ENCODE measurements at places on chromosomes 1 and 21.

DNA sequence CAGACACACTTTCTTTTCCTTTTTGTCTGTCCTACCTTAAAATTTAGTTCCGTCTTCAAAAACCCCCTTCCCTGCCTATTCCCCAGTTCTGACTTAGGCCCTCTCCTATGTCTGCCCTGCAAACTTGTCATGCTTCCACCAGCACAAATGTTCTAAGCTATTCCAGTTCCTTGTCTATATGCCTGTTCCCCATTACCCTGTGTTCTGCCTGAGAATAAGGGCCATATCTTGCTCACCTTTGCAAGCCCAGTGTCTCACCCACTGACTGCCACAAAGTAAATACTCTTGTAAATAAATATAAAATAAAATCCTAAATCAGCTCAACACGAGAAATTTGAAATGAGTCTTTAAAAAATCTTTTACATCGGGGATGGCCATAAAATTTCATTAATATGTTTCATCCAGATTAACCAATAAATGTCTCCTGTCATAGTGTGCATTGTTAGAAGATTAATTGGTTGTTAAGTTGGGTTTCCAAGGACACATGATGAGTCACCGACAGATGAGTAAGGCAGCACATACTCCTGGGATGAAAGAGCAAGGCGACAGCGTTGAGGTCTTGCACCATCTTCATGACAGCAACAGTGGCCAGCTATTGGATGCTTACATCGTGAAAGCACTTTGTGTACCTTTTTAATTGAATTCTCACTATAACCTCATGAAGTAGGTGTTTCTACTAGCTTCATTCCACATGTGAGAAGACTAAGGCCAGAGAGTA lies 92.6 kb upstream of the NGF start:
- no peak for DNase-seq

- DNase-seq, result peak; percentile 24
These were observed at the start of gene SPATC1L for GRCh38 chr21:46183910-46184624. SPATC1L (minus strand) TSS chr21:46184459; CDS start chr21:46182816, 1,643 bp downstream.

- no peak for DNase-seq
These were observed 171.8 kb downstream of the GABPA start for GRCh38 chr21:25906587-25906986.

DNA sequence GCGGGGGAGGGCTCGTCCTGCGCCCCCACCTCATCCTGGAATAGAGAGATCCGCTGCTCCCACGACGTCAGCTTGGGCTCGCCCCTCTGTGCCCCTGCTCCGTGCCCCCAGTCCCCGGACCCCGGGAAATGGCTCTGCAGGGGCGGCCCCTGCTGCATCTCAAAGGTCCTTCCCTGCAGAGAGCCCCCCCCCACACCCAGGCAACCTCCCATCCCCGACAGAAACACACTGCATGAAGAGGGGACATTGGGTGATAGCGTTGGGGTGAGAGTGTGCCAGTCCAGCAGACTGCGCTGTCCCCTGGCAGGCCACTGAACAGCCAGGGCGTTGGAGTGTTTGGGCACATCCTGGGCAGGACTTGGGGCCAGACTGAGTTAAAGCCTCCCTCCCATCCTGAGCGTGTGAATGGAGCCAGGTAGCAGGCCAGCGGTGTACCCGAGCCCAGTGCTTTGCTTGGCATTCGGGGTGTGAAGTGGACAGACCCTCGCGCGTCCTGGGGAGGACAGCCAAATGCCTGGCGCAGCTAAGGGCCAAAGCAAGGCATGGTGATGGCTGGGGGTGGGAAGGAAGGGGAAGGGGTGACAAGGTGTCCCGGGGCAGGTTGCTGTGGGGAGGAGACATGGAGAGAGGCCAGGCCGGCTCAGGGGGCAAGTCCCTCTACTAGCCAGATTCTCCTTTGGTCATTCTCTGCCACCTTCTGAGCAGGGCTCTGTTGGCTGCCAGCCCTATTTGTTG lies 633 bp upstream of the ETNK2 start:
- no peak for DNase-seq

- no peak for DNase-seq
These were observed 48.4 kb downstream of the CAPZB start for GRCh38 chr1:19436716-19437476.

DNA sequence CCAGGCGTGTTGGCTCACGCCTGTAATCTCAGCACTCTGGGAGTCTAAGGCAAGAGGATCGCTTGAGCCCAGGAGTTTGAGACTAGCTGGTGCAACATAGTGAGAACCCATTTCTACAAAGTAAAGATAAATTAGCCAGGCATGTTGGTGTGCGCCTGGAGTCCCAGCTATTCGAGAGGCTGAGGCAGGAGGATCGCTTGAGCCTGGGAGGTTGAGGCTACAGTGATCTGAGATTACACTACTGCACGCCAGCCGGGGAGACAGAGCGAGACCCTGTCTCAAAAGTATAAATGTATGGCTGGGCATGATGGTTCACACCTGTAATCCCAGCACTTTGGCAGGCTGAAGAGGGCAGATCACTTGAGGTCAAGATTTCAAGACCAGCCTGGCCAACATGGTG lies 51.5 kb upstream of the LBR start:
- no peak for DNase-seq

GRCh38 chr1:234743791-234744611 lies 134.0 kb upstream of the IRF2BP2 start:
- no peak for DNase-seq

DNA sequence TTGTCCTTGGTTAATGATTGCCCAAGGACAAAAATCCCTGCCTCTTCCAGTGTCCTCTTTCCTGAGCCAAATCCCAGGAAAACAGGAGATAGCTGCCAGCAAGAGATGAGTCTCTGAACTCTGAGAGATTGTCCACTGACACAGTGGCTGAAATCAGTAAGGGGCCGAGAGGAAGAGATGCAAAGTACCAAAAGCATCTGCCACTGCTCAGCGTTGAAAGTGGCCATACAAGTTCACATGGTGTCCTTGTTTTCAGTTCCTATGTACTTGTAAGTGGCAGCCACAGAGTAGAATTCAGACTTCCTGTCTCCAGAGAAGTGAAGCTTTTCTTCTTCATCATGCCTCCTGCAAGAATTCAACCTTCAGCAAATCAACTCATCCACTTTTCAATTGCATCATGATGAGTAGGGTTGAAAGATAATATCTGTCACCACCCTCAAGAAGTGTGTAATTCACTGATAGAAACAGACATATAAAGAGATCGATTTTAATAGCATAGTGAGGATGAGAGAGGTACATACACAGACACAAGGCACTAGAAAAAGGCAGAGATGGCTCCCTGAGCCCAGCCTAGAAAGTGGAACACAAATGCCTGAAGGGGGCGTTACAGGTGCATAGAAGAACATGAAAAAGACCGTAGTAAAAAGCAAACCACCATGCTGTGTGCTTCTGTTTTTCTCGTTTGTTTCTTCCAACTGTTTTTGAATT lies 185.8 kb downstream of the MRPL39 start:
- DNase-seq, result peak; percentile 59

- DNase-seq, result no peak
These were observed 49.4 kb upstream of the GPR153 start for GRCh38 chr1:6310116-6310848.

DNA sequence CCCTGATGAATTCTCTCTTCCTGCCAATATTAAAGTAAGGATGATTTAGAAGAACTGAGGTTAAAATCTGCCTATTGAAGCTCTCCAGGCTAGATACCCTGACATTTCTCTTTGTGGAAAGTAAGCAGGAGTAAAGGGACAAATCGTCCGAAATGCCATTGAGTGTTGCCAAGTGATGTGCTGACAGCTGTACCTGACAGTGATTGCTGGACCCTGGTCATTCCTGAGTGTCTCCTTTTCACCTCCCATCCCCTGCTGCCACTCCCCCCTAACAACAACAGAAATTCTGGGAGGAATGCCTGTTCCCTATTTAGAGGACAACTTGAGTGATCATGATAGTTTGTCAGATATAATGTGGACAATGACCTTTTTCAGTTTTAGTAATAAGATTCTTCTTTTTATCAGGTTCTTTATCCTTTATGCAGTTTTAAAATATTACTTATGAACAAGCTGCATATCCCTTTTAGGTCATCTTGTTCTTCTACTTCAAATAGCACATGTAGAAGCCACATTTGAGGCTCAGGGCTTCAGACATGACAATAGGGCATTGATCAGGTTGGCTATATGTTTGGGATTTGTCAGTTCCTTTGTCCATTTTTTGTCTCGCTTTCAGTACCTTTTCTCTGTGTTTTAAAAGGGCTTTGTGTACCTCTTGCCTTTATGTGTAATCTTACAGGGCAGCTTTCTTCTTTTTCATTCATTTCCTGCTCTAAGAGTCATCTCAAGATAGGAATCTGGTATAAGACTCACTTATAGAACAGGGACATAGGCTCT lies 56.0 kb downstream of the ITSN1 start:
- DNase-seq, result no peak

GRCh38 chr1:1282998-1283397 lies 2.8 kb downstream of the SCNN1D start:
- DNase-seq, result no peak

DNA sequence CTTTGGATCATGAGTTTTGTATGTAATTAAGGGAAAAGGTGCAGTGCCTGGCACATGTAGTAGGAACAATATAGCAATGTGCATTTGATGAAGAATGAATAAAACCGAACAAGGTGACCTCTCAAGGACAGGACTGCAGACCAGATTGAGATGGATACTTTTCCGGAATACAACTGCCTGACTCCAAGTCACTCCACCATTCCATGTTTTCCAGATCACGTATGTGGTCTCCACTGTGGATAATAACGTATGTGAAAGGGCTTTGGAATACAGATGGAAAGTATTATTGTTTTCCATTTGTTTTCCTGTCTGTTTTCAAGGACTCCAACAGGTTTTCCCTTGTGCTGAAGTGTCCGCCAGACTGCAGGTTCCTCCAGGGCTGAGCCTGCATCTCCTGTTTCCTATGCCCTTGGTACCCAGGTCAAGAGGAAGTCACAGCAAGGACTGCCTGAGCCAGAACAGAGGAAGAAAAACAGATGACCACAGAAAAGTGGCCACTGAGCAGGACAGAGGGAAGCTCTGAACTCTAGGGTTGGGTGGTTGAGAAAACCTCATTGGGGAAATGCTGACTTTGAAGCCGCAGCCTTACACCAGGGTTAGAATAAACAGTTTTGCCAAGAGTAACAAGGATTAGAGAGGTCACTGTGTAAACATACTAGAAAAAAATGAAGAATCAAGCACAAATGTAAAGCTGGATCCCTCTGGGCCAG lies 4.0 kb downstream of the CFAP45 start:
- DNase-seq, result no peak

DNA sequence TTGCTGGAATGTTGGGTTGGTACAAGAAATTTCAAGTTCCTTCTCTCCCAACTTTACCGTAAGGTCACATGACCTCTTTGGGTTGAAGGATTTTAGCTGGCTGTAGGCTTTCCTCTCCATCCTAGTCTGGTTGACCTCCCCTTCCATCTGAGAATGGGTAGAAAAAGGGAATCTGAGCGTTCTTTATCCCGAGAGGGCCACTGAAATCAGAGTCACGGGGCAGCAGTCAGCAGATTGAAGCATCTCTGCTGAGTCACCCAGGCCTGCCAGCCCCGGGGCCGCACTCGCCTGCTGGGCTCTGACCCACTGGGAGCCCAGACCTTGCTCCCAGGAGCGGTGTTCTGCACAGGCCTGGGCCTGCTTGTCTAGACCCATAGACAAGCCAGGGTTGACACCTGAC lies 31.0 kb downstream of the TMCC2 start:
- DNase-seq, result no peak

DNA sequence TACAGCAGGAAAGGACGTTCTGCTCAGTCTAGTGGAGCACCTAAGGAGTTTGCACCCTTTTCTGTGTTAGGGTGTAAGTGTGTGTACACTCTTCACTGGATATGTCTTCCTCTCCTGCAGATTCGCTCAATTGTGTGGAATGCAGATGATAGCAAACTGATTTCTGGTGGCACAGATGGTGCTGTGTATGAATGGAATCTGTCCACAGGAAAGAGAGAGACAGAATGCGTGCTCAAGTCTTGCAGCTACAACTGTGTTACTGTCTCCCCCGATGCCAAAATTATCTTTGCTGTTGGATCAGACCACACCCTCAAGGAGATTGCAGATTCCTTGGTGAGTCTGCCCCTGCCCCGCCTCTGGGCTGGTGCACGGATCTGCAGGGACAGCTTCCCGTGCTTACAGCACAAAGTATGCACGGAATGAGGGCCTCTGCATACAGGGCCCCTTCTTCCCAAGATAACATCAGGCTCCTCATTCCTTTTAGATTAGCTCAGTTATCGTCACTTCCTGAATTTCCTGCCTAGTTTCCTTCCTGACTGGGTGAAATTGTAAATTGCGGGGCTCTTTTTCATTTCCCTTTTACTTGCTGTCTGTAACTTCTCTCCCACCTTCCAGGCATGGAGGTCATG lies 34.6 kb downstream of the CFAP57 start:
- DNase-seq, result no peak

- no peak for DNase-seq
These were observed 251.1 kb upstream of the ADGRL2 start for GRCh38 chr1:81549588-81550127.

DNA sequence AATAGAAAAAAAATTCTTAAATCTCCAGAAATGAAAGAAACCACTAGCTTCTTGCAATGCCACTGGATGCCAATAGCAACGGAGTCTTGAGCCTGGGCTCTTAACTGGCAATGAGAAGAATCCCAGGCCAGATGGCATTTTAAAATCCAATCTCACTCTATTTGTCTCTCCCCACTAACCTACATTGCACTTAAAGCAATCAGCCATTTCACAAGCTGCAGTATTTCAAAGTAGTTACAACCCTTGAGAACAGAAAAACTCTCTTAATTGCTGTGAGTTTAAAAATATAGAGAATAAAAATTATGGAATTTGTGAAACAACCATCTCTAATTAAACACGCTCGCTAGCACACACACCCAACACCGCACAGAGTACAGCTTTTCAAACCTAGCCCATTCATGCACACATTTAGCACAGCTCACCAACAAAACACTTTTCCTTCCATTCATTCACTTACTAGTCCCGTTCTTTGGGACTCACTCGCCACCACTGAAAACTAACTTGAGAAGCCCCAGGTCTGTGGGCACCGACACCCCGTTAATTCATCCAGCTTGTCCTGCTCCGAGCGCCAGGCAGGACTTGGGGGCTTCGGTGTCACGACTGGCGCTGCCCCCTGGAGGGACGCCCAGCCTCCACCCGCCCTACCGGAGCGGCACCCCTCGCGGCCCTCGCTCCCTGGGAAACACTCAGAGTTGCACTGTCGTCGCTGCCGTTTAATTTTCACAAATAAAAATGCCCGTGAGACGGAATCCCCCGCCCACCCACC lies 1.0 kb downstream of the DDAH1 start:
- DNase-seq, result no peak

- no peak for DNase-seq
These were observed 192.8 kb downstream of the PRDM2 start for GRCh38 chr1:13892671-13893325.

DNA sequence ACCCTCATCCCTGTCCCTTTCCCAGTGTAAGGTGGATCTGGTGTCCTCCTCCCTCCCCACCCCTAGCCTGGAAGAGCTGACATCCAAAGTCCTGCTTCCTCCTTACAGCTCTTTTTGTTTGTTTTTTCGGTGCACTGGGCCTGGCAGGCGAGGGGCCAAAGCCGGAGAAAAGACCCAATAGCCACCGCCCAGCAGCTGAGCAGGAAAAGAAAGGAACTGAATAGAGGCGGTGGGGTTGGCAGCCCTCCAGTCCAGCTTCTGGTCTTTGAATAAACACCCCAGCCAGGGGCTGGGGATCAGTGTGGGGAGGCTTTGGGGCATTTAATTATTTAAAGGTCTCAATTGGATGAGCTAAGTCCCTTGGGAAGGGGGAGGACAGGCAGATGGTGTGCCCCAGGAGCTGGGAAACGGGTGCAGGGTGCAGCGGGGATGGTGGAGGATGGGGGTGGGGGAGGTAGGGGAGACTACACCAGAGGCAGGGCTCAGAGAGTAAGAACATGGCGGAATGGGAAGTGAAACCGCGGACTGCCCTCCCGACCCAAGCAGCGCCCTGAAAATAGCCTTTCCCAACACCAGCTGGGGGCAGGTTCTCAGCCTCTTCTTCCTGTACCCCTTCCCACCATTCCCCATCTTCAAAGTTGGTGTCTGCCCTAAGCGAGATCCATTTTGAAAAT lies 20.2 kb downstream of the BTG2 start:
- DNase-seq, result no peak

All from CD4-positive, alpha-beta T cell treated with Interleukin-6 at 100 ng/mL for 8 hours (primary cell).